ENCODE measurements at places on chromosomes 5 and 9. TPM values are rescaled to one million over a fixed set of nuclear protein-coding genes. Genes with fewer than 3 reads are reported as not detected.
A peak's percentile ranks its signal among the peaks of the same experiment; 100 is the strongest.

GRCh38 chr5:107893642-107894041 is 222.9 kb upstream of the EFNA5 start:
- H3K4me1 ChIP-seq: peaks cover 14% of the 10 kb centered on the region
- peak; percentile 84 for DNase-seq

GRCh38 chr5:1772634-1773033 is 27.0 kb downstream of the MRPL36 start:
- H3K36me3 ChIP-seq: no peaks in the 10 kb centered on the region
- H3K27me3 ChIP-seq: peaks cover 25% of the 10 kb centered on the region
- no peak overlapping the region for H3K27ac ChIP-seq

IFNK gene
- not detected for total RNA-seq

DNA sequence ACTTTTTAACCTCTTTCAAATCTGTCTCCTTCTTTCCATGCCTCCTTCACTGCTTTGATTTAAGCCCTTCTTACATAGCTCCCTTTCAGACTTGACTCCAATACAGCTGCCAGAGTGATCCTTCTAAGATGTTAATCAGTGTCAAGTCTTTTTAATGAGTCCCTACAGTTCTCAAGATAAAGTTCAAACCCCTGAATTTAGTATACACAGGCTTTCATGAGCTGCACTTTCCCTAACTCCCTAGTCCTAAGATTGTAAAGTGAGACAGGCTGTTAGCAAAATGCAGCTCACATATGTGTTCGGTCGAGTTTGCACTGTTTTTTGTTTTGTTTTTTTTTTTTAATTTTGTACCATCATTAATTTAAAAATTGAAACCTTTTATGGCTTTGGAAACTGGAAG is 190.4 kb upstream of the VCAN start:
- no peak for DNase-seq
- H3K4me3 ChIP-seq: peak overlapping the region; percentile 11
- no peak overlapping the region for H3K27ac ChIP-seq
- peaks cover 19% of the 10 kb centered on the region for H3K4me1 ChIP-seq

DNA sequence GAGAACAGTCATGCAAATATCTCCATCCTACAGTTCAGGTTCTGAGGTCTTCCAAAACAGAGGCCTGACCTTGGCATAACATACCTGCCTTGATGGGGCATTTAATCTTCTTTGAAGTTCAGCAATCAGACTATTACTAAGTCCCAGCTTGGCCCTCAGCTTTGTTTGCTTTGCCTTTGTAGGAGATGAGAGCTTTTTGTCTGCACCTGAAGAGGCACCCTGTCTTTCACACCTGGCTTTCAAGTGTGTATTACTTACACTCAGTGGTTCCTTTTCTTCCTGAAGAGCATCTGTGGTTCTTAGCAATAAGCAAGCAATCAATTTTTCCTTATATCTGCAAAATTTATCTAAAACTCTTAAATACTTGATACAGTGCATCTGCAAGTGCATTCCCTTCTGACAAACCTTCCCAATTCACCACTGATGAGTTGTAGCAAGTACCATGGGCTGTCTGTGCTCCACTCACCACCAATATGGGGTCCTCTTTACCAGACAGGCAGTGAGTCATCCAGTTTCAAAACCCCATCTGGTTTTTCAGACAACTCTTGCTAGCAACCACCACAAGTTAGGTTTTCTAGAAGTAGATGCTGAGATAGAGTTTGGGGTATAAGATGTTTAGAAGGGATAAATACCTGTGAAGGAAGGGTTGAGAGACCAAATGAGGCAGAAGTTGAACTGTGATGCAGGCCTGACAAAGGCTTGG is 100.2 kb downstream of the HINT1 start:
- no peak for DNase-seq
- no peak overlapping the region for H3K27ac ChIP-seq
- no peaks in the 10 kb centered on the region for H3K27me3 ChIP-seq
- no peaks in the 10 kb centered on the region for H3K36me3 ChIP-seq
- H3K4me1 ChIP-seq: no peaks in the 10 kb centered on the region

DNA sequence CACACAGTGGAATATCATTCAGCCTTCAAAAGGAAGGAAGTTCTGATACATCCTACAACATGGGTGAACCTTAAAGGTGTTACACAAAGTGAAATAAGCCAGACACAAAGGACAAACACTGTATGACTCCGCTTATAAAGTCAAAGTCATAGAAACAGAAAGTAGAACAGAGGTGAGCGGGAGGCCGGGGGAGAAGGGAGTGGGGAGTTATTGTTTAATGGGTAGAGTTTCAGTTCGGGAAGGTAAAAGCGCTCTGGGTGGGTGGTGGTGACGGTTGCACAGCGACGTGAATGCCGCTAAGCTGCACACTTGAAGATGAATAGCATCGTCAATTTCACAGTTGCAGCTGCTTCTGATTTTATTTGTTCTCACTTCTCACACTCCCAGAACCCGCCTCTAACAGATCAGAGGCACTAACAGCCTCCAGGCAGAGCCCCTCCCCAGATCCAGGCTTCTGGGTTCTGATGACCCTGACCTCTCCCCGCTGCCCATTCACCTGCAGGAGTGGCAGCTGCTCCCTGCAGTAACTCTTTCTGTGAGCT is 34.1 kb downstream of the BNIP1 start:
- DNase-seq: no peak
- H3K4me1 ChIP-seq: no peaks in the 10 kb centered on the region
- H3K27me3 ChIP-seq: peaks cover 7% of the 10 kb centered on the region
- H3K36me3 ChIP-seq: no peaks in the 10 kb centered on the region

- no peaks in the 10 kb centered on the region for H3K36me3 ChIP-seq
- H3K4me3 ChIP-seq: no peak overlapping the region
- peaks cover 30% of the 10 kb centered on the region for H3K4me1 ChIP-seq
- no peak for DNase-seq
These were observed 25.2 kb upstream of the BASP1 start for GRCh38 chr5:17192191-17192590.

SLC6A7 gene
- not detected for total RNA-seq

DNA sequence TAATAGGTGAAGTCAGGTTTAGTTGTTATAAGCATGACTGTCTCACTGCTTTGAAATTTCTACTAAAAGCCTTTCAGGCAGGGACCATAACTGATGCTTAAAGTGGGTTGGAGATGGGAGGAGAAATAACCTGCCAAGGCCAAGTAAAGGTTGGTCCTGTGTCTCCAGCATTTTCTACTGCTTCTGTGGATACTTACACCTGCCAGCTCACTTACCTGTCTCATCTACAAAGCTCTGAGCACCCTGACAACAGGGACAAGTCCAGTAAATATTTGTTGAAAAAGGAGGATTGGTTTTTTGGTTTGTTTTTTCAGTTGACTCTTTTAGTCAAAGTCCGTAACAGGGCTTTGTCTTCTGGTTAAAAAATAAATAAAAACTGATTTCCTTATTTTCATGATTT is 38.6 kb downstream of the GRAMD2B start:
- no peaks in the 10 kb centered on the region for H3K4me1 ChIP-seq
- no peak overlapping the region for H3K4me3 ChIP-seq
- peaks cover 81% of the 10 kb centered on the region for H3K36me3 ChIP-seq
- H3K27ac ChIP-seq: no peak overlapping the region
- no peak for DNase-seq

DNA sequence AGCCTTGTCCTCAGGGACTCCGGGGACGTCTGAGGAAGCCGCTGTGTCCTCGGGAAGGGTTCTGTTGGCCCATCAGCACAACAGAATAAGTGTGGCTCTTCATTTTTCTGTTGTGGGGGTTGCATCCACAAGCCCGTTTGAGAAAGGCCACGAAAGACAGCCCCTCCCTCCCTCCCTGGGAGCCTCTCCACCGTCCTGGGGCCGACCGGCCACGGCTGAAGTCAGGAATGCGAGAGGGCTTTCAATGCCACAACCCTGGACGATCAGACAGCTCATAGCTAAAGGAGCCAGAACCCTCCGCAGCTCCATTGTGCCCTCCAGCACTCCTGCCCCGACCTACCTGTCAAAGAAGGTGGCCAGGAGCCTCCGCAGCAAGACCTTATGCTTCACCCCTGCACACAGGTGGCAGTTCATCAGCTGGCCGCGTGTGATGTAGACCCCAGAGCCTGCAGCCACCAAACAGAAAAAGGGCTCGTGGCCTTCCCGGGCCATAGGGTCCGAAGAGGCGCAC is 52.4 kb upstream of the UBAC1 start:
- peaks cover under 1% of the 10 kb centered on the region for H3K4me1 ChIP-seq
- no peaks in the 10 kb centered on the region for H3K27me3 ChIP-seq
- DNase-seq: no peak
- H3K4me3 ChIP-seq: no peak overlapping the region

SNCB gene
- total RNA-seq: not detected

- peaks cover 4% of the 10 kb centered on the region for H3K4me1 ChIP-seq
- no peak overlapping the region for H3K4me3 ChIP-seq
- DNase-seq: no peak
- H3K27ac ChIP-seq: no peak overlapping the region
- H3K36me3 ChIP-seq: peaks cover 5% of the 10 kb centered on the region
These were observed 19.6 kb downstream of the SLC38A9 start for GRCh38 chr5:55692509-55692908.

PCDHB7 gene
- total RNA-seq: 0.89 TPM

- H3K4me1 ChIP-seq: no peaks in the 10 kb centered on the region
- no peak overlapping the region for H3K4me3 ChIP-seq
- no peaks in the 10 kb centered on the region for H3K36me3 ChIP-seq
These were observed 15.8 kb upstream of the TMED9 start for GRCh38 chr5:177576169-177576568.

OR1J2 gene
- total RNA-seq: not detected

DNA sequence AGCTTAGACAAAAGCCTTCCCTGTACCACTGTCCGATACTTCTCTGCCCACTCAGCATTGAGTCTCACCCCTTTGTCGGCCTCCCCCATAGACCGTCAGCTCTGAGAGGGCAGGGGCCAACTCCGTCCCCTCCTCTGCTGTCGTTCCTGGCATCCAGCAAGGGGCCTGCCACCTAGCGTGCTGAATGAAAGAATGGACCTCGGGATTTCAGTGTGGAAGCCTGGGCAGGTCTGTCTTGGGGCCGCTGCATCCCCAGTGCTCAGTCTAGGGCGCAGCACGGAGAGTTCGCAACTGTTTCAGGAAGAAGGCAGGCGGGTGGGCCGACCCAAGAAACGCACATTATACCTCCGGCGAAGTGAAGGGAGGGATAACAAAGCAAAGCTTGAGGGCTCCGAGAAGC is 1.5 kb upstream of the TOR1B start:
- no peak overlapping the region for H3K4me3 ChIP-seq
- H3K36me3 ChIP-seq: no peaks in the 10 kb centered on the region
- no peaks in the 10 kb centered on the region for H3K27me3 ChIP-seq
- peaks cover 5% of the 10 kb centered on the region for H3K4me1 ChIP-seq
- DNase-seq: no peak
- no peak overlapping the region for H3K27ac ChIP-seq

- no peaks in the 10 kb centered on the region for H3K27me3 ChIP-seq
- no peaks in the 10 kb centered on the region for H3K36me3 ChIP-seq
- no peak for DNase-seq
- H3K27ac ChIP-seq: peak overlapping the region; percentile 82
- peak overlapping the region; percentile 96 for H3K4me3 ChIP-seq
These were observed 352 bp upstream of the PGGT1B start for GRCh38 chr5:115263078-115263380.

- no peak overlapping the region for H3K4me3 ChIP-seq
- no peaks in the 10 kb centered on the region for H3K36me3 ChIP-seq
- H3K27ac ChIP-seq: peak overlapping the region; percentile 18
- H3K4me1 ChIP-seq: peaks cover 13% of the 10 kb centered on the region
- H3K27me3 ChIP-seq: no peaks in the 10 kb centered on the region
- DNase-seq: peak; percentile 31
These were observed 271.9 kb downstream of the SLIT3 start for GRCh38 chr5:169029037-169029436.

DNA sequence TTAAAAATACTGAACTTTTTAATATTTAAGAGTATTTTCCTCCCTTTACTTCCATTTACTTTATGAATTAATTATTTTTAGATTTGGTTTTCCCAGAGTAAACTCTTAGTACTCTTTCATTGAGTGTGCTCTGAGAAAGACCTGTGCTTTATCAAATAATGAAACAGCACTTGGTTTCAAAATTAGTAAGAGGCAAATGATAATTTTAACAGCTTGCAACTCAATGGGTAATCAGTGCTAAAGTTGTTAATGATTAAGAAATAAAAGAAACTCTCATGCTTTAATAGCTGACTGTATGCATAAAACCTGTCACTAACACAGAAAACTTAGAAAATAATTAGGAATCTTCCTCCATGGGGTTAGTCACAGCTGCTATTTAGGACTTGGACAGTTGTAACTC is 244.4 kb downstream of the RFX3 start:
- peaks cover 13% of the 10 kb centered on the region for H3K4me1 ChIP-seq
- H3K4me3 ChIP-seq: no peak overlapping the region
- no peak overlapping the region for H3K27ac ChIP-seq
- no peaks in the 10 kb centered on the region for H3K36me3 ChIP-seq
- DNase-seq: no peak
- H3K27me3 ChIP-seq: no peaks in the 10 kb centered on the region

GRCh38 chr5:62328772-62329491 is 22.9 kb downstream of the KIF2A start:
- no peak overlapping the region for H3K4me3 ChIP-seq
- H3K36me3 ChIP-seq: no peaks in the 10 kb centered on the region
- H3K4me1 ChIP-seq: peaks cover 5% of the 10 kb centered on the region
- DNase-seq: no peak
- no peaks in the 10 kb centered on the region for H3K27me3 ChIP-seq
- H3K27ac ChIP-seq: no peak overlapping the region

DNA sequence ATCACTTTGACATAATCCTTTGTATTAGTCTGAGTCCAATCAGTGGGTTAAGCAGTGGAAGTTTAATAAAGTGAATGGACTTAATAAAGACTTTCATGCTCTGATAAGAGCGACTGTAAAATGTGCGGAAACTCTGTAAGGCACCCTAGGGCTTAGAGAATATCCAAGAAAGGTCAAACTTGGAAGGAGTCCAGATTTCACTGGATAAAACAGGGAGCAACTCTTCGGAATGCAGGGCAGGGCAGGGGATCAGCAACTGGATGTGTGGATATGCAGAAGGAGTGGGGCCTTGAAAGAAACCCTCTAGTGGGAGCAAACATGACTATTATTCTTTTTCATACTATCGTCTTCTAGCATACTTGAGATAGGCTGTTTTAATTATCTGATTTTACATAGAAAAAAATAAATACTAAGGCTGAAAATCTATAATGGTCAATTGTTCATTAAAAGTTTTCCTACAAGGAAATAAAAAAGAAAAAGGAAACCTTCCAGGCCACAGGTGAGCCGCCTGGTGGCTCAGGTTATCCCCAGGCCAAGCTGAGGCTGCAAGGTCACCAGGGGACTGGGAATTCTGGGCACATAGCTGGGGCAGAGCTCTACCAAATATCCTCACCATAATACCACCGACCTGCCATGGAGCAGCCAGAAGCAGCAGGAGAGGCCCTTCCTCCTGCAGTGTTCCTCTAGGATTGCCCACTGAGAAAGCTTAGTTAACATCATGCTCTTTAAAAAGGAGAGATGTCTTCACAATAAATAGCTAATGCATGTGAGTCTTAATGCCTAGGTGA is 46.3 kb upstream of the CCDC112 start:
- peaks cover 23% of the 10 kb centered on the region for H3K4me1 ChIP-seq
- no peak overlapping the region for H3K4me3 ChIP-seq
- H3K27ac ChIP-seq: no peak overlapping the region

WHRN gene
- 0.76 TPM for total RNA-seq
